Globus pallidus (tissue), 1 donor: ENCODE measurements at places on chromosomes 11 and 22.
A peak's percentile ranks its signal among the peaks of the same experiment; 100 is the strongest.

GRCh38 chr11:107563702-107564101, 1.8 kb downstream of the ALKBH8 start:
- DNase-seq: no peak

DNA sequence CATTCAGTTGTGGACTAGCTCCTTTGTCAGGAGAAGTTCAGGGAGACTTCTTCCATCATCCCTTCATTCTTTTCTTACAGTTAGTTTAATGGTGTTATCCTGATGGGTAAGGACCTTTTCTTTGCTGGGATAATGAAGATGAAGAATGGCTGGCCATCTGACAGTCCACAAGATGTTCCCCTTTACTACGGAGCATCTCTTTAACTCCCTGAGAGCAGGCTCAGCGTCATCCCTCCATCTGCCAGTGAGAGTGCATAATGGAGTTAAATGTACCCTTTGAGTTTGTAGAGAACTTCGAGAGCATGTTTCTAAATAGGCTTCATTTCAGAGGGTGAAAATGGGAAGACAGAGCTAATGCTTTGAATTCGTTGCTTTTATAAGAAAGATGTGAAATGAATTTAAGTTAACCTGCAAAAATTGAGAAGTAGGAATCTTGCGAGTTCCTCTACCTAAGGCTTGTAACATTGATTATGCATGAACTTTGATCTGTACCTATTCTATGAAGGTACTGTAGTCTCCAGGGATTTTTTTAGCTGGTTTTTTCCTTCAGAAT, 1.7 kb downstream of the EP300 start:
- peak; percentile 40 for DNase-seq

GRCh38 chr11:109862835-109863234, 230.4 kb upstream of the ZC3H12C start:
- no peak for DNase-seq

DNA sequence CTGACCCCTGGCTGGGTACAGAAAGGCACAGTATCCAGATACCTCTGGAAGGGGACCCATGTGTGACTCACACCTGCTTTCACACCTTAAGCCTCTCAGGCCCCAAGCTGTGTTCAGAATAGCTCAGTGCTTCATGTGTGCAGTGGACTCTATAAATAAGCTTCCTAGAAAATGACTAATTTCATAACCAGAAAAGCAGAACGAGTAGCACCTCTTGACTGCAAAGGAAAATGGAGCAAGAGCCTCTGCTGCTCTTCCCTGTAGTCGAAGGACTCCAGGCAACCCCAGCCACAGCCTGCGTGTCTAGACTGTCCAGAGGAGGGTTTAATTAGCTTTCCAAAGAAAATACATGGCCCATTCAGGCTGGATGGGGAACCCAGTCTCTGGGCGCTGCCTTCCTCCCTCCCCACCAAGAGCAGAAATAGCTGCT, 23.1 kb downstream of the PTPN5 start:
- no peak for DNase-seq

DNA sequence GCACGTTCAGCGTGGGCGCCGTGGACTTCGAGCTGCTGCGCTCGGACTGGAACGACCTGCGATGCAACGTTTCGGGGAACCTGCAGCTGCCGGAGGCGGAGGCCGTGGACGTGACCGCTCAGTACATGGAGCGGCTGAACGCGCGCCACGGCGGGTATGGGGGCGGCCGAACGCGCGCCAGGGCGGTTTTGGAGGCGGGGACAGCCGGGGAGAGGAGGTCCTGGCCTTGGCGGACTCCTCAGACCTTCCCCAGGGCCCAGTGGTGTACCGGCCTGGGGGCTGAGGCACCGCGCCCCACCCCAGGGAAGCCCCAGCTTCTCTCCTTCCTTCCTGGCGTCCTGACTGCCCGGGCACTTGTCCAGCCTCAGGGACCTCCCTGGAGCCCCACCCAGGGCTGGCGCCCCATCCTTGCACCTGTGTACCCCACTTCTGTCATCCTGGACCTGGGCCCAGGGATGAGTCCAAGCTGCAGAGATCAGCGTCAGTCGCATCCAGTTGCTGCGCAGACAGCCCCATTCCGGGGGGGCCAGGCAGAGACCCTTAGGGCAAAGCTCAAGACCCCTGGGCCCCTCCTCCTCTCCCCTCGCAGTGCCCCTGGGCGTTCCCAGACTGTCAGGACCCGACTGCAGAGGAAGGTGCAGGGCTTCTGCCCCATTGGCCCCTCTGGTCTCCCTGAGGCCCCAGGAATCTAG, 8.0 kb downstream of the B4GALNT4 start:
- DNase-seq: no peak

GRCh38 chr11:77205467-77206263, 77.6 kb downstream of the MYO7A start:
- no peak for DNase-seq

GRCh38 chr11:1327064-1327460, 17.6 kb upstream of the TOLLIP start:
- DNase-seq: no peak

GRCh38 chr22:46003271-46004091, 26.5 kb upstream of the WNT7B start:
- DNase-seq: no peak

DNA sequence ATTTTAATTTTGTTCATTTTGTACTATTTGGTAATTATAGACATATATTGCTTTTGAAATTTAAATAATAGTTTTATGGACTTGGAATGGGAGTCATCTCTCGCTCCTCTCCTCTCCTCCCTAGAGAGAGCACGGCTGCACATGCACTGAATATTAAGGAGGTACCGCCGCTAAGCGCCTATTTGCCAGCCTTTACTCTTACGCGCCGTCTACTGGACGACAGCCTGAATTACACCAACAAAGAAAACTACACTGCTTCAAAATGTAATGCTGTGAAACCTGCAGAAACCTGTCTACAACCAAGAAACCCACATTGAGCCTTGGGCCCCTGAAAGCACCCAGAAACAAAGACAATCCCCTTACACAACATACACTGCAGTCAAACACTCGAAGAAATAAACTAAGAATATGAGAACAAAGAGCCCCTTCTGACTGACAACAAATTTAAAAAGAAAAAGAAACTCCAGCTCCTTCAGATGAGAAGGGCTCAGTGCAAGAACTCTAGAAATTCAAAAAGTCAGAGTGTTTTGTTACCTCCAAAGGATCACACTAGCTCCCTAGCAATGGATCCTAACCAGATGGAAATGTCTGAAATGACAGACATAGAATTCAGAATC, 737.2 kb downstream of the LRRC4C start:
- peak; percentile 16 for DNase-seq

DNA sequence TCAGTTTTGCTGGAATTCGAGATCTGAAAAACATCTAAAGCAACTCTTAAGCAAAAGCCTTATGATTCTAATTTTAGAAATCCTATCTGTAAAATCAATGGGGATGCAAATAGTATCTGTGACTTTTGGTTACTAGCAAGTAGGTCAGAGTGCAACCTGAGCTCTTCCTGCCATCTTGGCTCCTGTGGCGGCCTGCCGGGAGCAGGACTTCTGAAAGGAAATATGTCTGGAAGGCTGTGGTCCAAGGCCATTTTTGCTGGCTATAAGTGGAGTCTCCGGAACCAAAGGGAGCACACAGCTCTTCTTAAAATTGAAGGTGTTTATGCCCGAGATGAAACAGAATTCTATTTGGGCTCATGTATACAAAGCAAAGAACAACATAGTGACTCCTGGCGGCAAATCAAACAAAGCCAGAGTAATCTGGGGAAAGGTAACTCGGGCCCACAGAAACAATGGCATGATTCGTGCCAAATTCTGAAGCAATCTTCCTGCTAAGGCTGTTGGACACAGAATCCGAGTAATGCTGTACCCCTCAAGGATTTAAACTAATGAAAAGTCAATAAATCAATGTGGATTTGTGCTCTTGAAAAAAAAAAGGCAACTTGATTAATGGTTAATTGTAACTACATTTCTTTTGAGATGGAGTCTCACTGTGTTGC, 1.7 kb downstream of the SAMM50 start:
- DNase-seq: no peak

- DNase-seq: no peak
These were observed 2.9 kb upstream of the TUBGCP6 start for GRCh38 chr22:50247748-50248147.

DNA sequence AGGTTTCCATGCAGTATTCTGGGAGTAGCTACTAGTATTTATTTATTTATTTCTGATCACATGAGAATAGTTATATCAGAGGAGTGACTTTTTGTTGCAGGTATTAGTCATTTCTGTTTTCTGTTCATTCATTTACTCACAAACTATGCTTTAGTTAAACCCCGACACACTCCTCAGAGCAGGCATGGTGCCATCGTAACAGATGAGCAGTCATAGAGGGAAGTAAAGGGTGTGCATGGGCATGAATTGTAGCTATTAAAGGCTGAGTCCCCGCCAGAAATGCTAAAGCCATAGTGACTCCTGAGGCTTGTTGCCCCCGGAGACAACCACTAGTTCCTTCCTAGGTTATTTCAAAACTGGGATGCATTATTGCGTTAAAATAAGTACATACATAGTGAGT, 10.6 kb downstream of the JHY start:
- no peak for DNase-seq

DNA sequence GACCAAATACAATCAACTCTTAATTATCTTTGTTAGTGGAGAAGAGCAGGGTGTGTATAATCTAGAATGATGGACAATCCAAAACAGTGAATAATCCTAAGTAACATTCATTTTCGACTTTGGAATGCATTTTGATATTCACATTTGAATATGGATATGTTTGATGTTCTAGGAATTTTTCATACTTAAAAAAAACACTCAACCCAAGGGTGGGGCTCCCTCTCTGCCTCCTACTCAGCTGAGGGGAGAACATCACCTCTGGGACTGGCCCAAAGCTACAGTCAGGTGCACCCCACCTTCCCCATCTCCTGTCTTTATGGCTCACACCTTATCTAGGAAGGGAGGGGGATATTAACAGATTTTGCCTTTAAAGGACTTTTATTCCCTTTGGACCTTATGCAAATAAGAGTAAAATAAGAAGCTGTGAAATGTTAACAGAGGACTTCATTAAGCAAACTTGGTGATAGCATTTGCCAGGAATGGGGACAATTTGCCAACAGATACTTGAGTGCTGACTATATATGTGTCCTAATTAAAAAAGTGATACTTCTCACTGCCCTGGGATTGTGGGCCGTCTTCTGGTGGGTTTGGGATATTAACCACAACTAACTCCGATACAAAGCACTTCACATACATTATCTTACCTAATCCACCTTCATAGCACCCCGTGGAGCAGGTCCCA, 187.0 kb downstream of the ST3GAL4 start:
- no peak for DNase-seq

DNA sequence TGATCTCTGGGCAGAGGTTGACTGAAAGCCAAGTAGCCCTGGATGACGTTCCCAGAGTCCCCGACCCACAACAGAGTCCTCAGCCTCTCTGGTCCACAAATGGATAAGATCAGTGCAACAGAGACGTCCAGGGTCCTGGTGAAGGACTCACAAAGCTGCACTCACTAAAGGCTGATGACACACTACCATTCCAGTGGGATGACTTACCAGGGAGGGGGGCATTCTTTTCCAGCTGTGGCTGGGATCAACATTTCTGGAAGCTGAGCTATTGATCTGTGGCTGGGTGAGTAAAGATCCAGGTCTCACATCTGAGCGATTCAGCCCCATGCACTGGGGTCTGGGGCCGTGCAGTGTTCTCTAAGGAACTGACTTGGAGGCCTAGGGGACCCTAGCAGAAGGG, 296.2 kb downstream of the NTM start:
- DNase-seq: no peak

GRCh38 chr11:102934735-102935134, 20.8 kb downstream of the MMP13 start:
- no peak for DNase-seq

DNA sequence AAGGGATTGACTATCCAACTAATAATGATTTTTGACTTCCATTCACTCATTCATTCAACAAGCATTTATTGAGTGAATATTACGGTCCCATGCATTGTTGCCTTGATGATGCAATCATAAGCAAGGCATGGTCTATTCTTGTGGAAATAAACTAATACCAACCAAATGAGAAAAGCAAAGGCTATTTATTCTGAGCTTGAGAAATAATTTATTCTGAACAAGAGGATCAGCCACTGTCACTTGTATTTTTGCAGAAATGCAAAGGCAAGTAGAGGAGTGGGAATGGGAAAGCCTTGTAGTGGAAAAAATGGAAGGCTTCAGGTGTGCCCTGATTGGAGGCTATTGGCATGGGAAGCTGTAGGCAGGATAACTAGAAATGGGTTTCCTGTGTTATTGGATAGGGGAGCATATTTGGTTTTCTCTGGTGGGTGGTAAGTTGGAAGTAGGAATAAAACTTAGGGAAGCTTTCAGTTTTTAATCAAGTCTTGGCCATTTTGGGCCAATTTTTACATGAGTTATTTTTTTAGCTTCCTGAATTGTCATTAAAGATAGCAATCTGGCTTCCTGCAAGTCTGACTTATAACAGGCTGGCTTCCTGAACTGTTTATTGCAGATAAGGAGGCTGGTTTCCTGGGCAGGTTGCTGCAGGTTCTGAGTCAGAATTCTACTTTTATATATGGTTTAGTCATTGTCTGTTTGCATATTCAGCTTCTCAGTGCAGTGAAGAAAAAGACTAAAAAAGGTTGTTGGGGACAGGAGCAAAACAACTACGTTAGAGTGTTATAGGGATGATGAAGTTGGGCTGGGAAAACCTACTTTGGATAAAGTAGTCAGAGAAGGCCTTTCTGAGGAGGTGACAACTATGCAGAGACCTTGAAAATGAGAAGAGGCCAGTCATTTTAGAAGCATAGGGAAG, 106.7 kb downstream of the APIP start:
- no peak for DNase-seq

GRCh38 chr11:106231591-106231990, 154.1 kb downstream of the AASDHPPT start:
- no peak for DNase-seq
